ENCODE measurements at places on chromosomes 11 and 22. TPM values are rescaled to one million over a fixed set of nuclear protein-coding genes. Genes with fewer than 3 reads are reported as not detected.
A peak's percentile ranks its signal among the peaks of the same experiment; 100 is the strongest.

DNA sequence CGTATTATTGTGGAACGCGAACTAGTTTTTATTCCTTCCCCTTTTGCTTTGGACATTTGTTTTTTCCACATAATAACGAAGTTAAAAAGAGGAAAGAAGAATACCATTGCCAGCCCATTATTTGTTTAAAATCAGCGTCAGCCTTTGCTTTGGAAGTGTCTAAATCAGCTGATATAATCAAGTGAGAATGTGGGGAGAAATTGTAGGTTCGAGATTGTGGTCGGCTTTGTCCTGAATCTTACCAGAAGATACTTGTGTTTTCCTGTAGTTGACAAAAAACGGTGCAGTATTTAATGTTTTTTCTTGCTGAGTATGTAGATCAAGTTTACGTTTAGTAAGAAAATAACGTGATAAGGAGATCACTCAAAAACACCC lies 935 bp downstream of the ZNF143 start:
- peak overlapping the region; percentile 98 for H3K27ac ChIP-seq
- H3K4me3 ChIP-seq, result peak overlapping the region; percentile 93
- no peaks in the 10 kb centered on the region for H3K36me3 ChIP-seq
- H3K27me3 ChIP-seq, result no peaks in the 10 kb centered on the region

The BARX2 gene
- not detected for total RNA-seq

The SUSD2 gene
- 0.99 TPM for total RNA-seq

DNA sequence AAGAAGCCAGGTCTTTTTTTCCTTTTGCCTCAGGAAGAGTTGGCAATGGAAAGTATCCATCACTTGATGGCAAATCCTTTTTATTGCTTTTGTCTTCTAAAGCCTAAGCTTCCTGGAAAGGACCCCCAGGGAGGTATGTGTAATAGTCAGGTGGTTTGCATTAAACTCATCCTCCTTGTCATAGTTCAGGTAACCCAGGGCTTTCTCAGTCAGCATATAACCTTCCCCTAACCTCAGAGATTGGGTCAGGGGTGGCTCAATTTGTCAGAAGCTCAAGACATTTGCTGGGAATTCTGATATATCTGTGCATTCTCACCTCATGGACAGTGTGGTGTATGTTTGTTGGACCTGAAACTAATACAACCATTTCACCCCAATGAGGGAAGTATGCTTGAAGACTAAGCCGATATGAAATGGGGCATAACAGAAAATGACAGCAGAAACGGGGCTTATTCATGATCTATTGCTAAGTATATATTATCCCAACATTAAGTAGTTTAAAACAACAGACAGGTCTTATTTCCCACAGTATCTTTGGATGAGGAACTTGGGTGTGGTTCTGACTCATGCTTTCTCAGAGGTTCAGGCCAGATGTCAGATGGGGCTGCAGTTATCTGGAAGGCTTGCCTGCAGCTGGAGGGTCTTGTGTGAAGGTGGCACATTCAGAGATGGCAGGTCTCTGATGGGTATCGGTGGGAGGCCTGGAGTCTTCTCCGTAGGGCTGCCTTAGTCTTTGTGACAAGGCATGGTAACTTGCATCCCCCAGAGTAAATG lies 135.8 kb upstream of the SPON1 start:
- no peak overlapping the region for H3K4me3 ChIP-seq
- no peaks in the 10 kb centered on the region for H3K27me3 ChIP-seq
- no peaks in the 10 kb centered on the region for H3K36me3 ChIP-seq
- no peak for DNase-seq

DNA sequence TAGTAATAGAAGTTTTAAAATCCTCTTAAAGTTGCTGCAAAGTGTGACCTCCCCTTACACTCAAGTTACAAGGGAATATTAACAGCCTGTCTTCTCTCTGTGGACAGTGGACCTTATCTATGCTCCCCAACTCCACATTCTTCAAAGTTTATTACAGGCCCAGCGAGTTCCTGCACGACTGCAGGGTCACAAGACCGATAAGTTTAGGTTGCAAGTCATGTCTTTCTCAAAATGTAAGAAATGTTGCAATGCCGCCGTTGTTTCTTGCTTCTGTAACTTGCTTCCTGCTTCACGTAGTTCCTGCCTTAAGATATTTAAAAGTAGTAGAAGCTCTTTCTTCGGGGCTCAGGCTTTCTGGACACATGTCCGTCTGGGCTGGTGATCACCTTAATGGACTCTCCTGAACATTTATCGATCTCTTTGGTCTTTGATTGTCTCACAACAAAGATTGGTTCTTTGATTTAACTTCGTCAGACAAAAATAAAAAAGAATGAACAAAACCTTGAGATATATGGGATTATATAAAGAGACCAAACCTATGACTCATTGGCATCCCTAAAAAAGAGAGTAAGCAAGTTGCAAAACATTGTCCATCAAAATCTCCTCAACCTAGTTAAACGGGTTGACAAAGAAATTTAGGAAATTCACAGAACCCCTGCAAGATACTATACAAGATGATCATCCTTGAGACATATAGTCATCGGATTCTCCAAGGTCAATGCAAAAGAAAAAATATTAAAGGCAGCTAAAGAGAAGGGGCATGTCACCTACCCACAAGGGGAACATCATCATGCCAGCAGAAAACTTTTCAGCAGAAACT lies 45.4 kb upstream of the GLYAT start:
- H3K27ac ChIP-seq, result no peak overlapping the region
- H3K36me3 ChIP-seq, result no peaks in the 10 kb centered on the region
- H3K4me1 ChIP-seq, result no peaks in the 10 kb centered on the region
- no peaks in the 10 kb centered on the region for H3K27me3 ChIP-seq
- H3K4me3 ChIP-seq, result no peak overlapping the region

- no peaks in the 10 kb centered on the region for H3K36me3 ChIP-seq
- no peaks in the 10 kb centered on the region for H3K4me1 ChIP-seq
- no peak for DNase-seq
Observed at GRCh38 chr11:84236436-84236835, 950.3 kb upstream of the CCDC90B start.

DNA sequence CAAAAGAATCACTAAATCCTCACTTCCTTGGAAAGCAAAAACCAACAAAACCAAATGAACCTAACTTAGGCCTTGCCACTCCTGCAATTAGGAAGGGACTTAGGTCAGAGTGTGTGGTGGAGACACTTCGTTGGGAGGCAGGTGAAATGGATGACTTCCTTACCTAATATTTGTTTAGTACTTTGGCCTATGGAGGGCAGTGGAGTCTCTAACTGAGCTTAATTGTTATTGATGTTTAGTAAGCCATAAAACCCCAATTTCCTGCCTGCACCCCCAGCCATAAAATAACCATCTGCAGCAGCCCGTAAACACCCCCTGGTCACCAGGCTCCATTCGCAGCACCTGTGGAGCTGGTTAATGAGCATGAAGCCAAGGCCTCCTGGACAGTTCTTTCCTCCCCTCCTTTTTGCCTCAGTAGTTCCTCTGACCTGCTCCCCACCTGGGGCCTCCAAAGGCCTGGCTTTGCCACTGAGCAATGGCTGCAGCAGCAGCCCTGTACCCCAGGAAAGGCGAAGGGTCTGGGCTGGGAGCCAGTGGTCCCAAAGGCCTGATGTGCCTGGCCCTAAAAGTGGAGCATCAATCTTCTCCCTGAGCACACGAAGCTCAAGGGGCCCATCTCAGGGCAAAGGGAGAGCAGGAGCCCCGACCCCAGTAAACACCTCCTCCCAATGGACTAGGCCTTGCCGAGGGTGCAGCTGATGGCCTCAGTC lies 15.6 kb upstream of the SYT13 start:
- no peak overlapping the region for H3K4me3 ChIP-seq
- no peaks in the 10 kb centered on the region for H3K27me3 ChIP-seq
- H3K27ac ChIP-seq, result no peak overlapping the region
- DNase-seq, result no peak
- no peaks in the 10 kb centered on the region for H3K4me1 ChIP-seq

- no peaks in the 10 kb centered on the region for H3K4me1 ChIP-seq
- H3K4me3 ChIP-seq, result no peak overlapping the region
- no peaks in the 10 kb centered on the region for H3K27me3 ChIP-seq
- no peak for DNase-seq
- H3K27ac ChIP-seq, result no peak overlapping the region
- no peaks in the 10 kb centered on the region for H3K36me3 ChIP-seq
Observed at GRCh38 chr11:126764231-126764630, 236.3 kb downstream of the KIRREL3 start.

- no peaks in the 10 kb centered on the region for H3K27me3 ChIP-seq
- peak overlapping the region; percentile 82 for H3K27ac ChIP-seq
- H3K4me1 ChIP-seq, result peaks cover 11% of the 10 kb centered on the region
- no peaks in the 10 kb centered on the region for H3K36me3 ChIP-seq
Observed at GRCh38 chr11:64185175-64185692, 737 bp upstream of the STIP1 start.

GRCh38 chr11:67436459-67437081 lies 912 bp downstream of the PTPRCAP start:
- H3K4me3 ChIP-seq, result peak overlapping the region; percentile 100
- H3K4me1 ChIP-seq, result peaks cover 74% of the 10 kb centered on the region
- peak; percentile 42 for DNase-seq
- peak overlapping the region; percentile 85 for H3K27ac ChIP-seq

DNA sequence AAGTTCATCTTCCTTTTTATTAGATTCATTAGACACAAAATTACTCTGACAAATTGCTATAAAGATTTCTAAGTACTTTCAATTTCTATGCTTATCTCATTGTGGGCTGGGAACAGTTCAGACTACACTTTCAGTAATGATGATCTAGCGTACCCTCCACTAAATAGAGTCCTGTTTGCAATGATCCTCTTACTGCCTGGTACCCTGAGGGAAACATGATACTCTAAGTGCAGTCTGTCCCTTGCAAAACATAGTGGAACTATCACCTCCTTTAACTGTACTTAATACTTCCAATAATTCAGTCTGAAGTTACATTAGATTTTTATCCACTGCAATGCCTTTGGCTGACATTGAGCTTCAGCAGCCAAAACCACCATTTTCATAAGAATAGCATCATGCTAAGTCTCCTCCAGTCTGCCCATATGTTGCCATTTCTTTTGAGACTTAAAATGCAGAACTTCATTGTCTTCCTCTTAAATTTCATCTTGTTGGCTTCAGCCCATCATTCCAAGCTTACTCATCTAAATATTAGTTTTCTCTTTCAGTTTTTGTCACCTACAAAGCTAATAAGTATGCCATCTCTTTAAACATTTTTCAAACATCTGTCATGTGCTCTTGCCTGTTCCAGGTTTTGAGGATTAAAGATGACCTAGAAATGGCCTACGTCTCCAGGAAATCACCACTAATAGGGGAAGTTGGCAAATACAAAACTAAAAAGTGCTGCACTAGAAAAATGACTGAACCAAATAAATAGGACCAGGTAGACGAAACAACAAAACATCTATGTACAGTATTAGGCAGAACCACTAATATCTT lies 55.5 kb downstream of the PAK1 start:
- H3K36me3 ChIP-seq, result no peaks in the 10 kb centered on the region
- no peak overlapping the region for H3K27ac ChIP-seq
- no peak for DNase-seq
- H3K27me3 ChIP-seq, result no peaks in the 10 kb centered on the region
- no peaks in the 10 kb centered on the region for H3K4me1 ChIP-seq

DNA sequence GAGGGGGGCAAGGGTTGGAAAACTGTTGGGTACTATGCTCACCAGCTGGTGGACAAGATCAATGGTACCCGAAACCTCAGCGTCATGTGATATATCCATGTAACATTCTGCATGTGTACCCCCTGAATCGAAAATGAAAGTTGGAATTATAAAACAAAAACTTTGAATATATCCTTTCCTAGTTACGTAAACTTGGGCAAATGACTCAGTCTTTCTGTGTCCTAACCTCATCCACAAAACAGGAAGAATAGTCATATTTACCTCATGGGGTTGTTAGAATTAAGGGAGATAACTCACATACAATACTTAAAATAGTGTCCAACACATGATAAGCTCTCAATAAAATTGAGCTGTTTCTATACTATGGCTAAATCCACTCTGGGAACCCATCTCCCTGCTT lies 620.1 kb upstream of the KIRREL3 start:
- no peak overlapping the region for H3K27ac ChIP-seq
- no peaks in the 10 kb centered on the region for H3K27me3 ChIP-seq
- DNase-seq, result no peak
- no peak overlapping the region for H3K4me3 ChIP-seq
- H3K4me1 ChIP-seq, result no peaks in the 10 kb centered on the region
- no peaks in the 10 kb centered on the region for H3K36me3 ChIP-seq

GRCh38 chr22:20448630-20449029 lies 11.0 kb upstream of the SCARF2 start:
- no peak for DNase-seq
- peaks cover 42% of the 10 kb centered on the region for H3K36me3 ChIP-seq
- no peaks in the 10 kb centered on the region for H3K27me3 ChIP-seq
- H3K27ac ChIP-seq, result no peak overlapping the region

DNA sequence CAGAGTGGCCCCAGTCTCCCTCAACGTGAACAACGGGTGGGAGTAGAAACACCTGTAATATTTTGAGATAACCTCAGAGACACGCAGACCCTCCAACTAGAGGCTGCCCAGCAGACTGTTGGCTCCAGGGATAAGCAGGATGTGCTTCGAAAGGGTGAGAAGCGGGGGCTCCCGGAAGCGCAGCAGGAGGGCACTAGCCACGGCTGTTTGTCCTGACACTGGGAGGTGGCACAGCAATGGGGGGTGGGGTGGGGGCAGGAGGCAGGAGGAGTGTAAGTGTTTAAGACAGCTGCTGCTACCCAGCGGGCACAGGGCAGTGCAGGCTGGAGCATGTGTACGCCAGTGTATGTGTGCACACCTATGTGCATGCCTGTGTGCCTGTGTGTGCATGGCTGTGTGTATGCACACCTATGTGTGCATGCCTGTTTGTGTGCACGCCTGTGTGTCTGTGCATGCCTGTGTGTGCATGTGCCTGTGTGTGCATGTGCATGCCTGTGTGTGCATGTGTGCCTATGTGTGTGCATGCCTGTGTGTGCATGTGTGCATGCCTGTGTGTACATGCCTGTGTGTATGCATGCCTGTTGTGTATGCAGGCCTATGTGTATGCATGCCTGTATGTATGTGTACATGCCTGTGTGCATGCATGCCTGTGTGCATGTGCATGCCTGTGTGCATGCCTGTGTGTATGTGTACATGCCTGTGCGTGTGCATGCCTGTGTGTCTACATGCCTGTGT lies 154.7 kb downstream of the SHANK2 start:
- H3K4me3 ChIP-seq, result no peak overlapping the region
- no peaks in the 10 kb centered on the region for H3K4me1 ChIP-seq
- H3K27me3 ChIP-seq, result no peaks in the 10 kb centered on the region
- DNase-seq, result no peak

The OR4B1 gene
- not detected for total RNA-seq

Data from naive thymus-derived CD4-positive, alpha-beta T cell (primary cell).